ENCODE measurements at places on chromosomes 3 and 15. TPM values are rescaled to one million over a fixed set of nuclear protein-coding genes. Genes with fewer than 3 reads are reported as not detected.

DNA sequence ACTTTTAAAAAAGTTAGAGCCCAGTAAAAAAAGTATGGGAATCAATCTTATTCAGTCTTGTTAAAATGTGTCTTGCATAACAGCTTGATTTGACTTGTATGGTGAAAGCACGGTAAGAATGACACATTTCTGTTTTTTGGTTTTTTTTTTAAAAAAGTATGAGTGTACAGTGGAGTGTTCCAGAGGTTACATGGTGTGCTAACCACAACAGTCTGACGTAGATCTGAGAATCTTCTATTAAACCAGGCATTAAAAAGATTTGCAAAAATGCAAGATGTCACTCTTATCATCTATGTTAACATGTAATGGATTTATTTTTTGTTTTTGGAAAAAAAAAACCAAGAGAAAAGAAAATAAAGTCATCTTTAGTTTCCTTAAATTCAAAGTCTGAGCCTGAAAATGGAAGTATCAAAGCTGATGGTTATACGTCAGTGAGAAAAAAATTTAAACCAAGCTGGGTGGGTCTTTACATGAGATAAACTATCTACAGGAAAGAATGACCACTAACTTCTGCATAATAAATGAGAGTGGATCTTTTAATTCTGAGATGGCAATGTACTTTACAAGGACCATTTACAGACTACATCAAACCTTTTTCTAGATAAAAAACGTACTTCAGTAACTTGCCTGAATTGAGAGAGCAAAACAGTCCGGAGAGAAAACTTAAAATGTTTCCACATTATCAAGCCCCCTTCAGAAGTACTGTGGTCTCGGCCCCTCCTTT, 1.6 kb downstream of the GABPB1 start:
- DNase-seq, result no peak

DNA sequence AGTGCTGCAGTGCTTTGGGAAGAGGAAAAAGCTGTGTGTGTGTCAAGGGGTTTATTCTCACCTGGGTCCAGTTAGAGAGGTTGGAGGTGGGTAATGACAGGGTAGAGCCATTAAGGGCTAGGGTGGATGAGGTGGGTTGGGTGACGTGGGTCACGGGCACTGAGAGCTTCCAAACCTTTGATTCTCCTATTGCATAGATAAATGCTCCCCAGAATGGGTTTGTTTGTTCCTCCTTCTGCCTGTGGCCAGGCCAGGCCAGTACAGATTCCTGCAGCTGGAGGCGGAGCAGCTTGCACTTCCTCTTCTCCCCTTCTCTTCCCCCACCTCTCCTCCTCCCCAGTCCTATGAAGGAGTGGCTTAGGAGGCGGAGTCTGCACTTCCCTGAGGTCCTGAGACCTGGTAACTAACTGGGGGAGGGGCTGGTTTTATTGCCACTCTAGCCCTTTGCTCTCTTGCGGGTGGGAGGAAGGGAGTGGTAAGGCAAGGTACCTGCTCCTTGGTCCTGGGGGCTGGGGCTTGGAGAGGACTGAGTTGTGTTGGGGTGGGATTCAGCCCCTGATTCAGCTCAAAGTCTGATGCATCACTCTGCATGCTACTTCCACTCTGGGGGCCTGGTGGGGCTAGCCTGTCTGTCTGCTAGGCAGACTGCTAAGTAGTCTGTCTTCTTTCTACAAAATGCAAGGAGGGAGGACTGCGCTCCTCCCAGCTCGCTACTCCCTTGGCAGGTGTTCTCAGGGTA, 3.5 kb downstream of the SPINT1 start:
- DNase-seq, result peak; percentile 80

DNA sequence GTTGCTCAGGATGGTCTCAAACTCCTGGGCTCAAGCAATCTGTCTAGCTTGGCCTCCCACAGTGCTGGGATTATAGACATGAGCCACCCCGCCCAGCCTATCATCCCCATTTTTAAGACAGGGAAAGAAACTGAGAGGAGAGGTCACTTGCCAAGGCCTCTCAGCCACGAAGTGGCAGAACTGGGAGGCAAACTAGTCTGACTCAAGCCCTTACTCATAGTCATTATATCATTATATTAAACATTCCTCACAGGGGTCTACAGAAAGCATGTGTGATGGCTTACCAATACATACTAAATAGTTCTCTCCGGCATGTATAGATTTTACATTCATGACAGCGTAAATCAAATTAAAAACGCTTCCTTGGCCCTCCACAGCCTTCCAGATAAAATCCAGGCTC, 62.0 kb upstream of the ZBTB38 start:
- DNase-seq, result no peak

Gene LYZL4
- total RNA-seq, result not detected

- DNase-seq, result no peak
These were observed 46.0 kb downstream of the FSIP1 start for GRCh38 chr15:39736412-39737195.

Gene CCDC71
- 37.1 TPM for total RNA-seq
